T-cell (primary cell): ENCODE measurements at places on chromosomes 11 and 22.

GRCh38 chr11:74175920-74176319 lies 4.8 kb downstream of the PPME1 start:
- no peak for DNase-seq

DNA sequence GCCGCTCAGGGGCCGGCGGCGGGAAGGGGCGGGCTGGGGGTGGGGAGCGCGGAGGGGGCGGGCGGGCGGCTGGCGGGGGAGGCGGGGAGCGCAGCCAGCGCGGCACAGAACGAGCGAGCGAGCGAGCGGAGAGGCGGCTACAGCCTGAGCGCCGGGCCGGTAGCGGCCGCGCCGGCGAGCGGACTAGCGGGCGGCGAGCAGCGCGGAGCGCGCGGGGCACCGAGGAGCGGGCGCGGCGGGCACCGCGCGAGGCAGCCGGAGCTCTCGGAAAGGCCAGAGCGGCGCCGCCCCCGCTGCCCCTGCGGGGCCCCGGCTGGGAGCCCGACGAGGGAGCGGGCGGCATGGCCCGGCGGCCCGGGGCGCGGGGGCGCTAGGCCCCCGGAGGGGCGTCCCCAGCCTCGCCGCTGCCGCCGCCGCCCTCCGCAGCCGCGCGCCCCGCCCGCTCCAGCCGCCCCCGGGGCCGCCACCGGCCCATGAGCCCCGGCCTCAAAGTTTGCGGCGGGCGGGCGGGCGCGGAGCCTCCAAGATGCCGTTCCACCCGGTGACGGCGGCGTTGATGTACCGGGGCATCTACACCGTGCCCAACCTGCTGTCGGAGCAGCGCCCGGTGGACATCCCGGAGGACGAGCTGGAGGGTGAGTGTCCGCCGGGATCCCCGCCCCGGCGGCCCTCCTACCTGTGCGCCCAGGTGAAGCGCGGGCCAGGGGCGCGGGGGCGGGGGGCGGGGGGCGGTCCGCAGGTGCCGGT lies at the start of gene CABP7:
TSS of gene CABP7 (plus strand) at position 105 of the 747 bp plus-strand sequence. CDS start at position 527, 422 bp downstream.
- DNase-seq: no peak

- no peak for DNase-seq
Measured at GRCh38 chr22:17678817-17679385, 40.3 kb downstream of the BCL2L13 start.

GRCh38 chr11:47186076-47186699 lies at the start of gene PACSIN3:
TSS of gene PACSIN3 (minus strand) at chr11:47186434. CDS start at chr11:47182727, 3,707 bp downstream.
- no peak for DNase-seq

GRCh38 chr22:35695202-35695601 lies 22.5 kb upstream of the APOL5 start:
- DNase-seq: no peak

GRCh38 chr11:26537341-26537740 lies 34.7 kb downstream of the MUC15 start:
- no peak for DNase-seq

GRCh38 chr11:70140711-70141485 lies 62.2 kb upstream of the FADD start:
- DNase-seq: no peak

GRCh38 chr11:67535561-67535960 lies 12.3 kb upstream of the CABP2 start:
- DNase-seq: no peak

DNA sequence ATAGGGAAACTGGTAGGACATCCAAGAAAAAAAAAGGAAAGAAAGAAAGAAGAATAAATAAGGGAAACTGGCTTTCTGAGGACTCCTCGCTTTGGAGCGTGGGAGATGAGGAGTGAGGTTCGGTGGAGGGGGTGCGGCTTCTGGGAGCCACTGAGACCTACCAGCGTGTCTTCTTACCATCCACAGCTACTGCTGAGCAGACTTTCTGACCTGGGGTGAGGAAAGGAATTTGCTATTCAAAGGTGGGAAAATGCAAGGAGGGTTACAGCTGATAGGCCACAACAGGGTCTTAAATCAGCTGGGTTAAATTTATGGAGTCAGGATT lies 488 bp upstream of the SELENOM start:
- no peak for DNase-seq

DNA sequence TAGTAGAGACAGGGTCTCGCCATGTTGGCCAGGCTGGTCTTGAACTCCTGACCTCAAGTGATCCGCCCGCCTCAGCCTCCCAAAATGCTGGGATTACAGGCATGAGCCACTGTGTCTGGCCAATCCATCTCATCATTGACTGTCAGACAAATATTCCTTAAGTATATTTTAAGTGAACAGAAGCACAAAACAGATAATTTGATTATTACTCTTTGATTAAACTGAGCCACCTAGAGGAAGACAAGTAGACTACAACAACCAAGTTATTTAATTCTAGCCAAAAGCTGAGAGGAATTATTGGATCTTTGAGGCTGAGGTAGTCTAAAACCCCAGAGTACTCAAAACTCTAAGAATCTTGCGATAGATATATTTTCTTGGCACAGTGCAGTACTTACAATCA lies 1.2 kb downstream of the ACRV1 start:
- DNase-seq: no peak

DNA sequence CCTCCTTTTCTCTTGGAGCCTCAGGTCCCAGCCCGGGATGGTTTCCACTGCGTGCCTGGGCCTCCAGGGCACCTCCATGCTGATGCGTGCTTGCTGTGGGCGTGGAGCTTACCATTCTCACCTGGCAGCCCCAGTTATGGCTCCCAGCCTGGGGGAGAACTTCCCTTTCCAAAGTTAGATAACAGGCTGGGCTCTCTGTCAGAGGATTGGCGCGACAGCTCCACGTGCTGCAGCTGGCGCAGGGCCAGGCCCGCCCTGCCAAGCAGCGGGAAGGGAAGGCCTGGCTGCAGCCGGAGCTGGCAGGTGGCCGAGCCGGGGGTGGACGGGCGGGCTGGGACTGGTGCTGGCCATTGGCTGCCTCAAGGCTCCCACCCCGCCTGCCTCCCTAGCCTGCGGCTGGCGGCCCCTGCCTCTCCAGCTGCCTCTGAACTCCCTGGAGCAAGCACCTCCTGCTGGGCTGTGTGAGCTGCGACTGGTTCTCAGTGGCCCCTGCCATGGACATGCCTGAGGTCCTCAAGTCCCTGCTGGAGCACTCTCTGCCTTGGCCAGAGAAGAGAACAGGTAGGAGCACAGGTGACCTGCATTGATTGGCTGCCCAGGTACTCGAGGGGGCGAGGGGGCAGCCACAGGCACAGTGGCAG lies 14.6 kb upstream of the TEF start:
- no peak for DNase-seq

DNA sequence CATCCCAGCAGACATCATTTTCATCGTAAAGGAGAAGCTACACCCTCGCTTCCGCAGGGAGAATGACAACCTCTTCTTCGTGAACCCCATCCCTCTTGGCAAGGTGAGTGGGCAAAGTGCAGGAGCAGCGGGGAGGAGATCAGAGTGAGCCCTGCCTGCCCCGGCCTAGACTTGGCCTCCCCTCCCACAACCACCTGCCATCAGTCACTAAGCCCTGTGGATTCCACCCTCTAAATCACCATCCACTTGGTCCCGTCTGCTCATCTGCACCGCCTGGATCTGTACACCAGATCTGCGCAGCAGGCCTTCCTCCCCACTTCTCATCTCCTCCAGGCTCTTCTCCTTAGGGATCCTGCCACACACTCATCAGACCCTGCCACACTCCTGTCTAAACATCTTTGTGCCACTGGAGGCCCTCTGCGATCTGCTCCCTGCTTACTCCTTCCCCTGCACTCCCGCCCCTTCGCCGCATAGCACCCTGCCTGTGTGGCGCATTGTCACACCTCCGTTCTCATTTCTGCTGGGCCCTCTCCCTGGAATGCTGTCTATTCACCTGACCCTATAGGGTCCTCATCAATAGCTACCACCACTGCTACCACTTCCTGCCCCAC lies 14.2 kb downstream of the UCP2 start:
- DNase-seq: no peak

DNA sequence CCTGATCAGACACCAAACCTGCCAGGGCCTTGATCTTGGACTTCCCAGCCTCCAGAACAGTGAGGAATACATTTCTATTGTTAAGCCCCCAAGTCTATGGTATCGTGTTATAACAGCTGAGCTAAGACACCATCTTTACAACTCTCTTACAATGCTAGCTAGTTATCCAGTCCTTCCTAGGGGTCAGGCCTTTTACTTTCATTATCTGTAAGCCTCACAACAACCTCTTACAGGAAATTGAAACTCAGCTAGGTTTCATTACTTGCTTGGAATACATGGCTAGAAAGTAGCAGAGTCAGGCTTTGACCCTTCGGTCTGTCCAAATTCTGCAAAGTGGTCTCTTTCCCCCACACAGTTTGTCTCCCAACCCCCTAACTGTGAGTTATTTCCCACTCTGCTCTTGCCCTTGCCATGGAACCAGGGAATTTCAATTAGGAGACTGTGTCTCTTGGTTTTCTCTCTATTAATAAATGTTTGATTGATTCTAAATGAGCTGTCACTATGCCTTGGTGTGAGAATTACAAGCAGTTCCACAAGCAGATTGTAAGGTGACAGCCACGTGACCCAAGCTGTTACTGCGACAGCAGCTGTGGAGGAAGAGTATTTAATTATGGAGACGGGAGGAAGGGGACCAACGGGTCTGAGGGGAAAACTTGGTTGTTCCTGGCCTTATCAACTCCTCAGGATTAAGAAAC lies 38.4 kb upstream of the CLMP start:
- DNase-seq: no peak

DNA sequence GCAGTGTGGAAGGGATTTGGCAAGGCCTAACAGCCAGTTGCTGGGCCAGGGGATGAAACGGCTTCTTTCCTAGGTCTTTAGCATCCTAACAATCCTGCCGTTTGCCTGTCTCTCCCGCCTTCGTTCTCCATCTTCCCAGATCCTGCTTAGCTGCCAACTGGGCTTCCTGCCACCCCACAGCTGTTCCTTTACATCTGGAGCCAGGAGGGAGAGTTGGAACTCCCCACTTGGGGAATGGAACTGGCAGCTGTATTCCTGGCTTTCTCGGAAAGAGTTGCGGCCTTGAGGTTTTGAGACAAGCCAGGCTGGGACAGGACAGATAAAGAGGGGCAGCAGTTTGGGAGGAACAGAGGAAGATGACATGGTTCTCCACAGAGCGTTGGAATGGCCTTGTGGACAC lies 59.6 kb downstream of the ST3GAL4 start:
- DNase-seq: no peak

- DNase-seq: no peak
Measured at GRCh38 chr22:50329236-50329635, 2.4 kb upstream of the DENND6B start.

DNA sequence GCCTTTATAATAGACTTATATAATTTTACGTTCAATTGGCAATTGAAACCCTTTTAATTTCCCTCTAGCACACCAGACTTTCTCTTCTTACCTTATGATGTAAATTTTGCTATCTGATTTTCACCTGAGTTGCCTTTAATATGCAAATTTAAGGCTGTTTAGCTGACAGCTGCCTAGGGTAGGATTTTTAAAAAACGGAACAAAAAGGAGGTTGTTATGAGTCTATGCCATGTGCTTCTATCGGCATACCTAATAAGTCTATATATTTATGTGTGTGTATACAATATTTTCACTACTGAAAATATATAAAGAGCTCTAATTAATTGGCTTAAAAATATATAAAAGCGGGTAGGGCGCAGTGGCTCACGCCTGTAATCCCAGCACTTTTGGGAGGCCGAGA lies 11.8 kb upstream of the SELENOH start:
- no peak for DNase-seq

DNA sequence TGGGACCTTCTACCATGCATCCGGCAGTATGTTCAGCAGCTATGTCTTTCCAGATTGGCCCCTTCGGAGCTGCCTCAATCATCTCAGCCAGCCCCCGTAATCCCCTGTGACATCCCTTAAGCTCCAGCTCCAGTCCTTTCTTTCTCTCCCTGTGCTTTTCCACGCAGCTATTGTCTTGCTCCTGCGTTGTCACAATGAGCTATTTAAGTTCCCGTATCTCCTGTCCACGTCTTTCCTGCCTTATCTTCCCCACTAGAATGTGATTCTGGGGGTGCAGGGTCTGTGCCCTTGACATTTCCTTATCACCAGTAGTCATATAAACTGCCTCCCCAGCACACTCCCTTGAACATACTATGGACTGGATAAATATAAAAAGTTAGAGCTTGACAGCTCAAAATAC lies 5.1 kb upstream of the ETS1 start:
- no peak for DNase-seq
